ENCODE measurements at places on chromosomes 16 and 17.

GRCh38 chr17:73371285-73371684, 59.5 kb upstream of the CDC42EP4 start:
- no peak for DNase-seq

DNA sequence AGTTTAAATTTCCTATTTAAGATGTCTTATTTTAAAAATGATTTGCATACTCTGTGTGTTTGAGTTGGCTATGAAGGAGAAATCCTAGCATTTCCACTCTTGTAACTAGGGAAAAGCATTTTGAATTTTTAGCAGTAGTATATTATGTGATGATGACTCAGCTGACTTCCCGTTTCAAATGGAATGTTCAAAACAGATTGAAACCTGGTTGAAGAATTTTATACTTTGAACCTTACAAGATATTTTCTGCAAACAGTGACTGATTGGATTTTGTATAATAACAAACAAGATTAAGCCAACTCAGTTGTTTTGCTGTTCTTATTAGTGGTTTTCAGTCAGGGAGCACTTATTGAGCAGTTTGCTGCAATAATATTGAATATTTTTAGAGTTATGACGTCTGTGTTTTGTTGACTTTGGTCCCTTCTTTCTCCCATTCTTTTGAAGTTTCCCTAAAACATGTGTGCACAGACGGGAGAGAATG, 8.0 kb downstream of the TNRC6A start:
- no peak for DNase-seq

DNA sequence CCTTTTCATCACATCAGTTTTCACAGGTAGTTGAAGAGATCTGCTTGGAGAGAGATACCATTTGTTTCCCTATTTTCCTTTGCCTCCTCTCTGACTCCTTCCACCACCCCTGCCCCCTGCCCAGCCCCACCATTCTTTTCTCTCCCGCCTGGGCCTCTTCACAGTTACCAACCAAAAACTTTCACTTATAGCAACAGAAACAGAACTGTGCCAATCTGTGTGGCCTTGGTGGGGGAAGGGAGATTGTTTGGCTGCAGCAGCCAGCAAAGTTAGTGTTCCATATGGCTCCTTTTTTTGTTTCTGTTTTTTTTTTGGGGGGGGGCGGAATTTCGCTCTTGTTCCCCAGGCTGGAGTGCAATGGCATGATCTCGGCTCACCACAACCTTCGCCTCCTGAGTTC, 17.2 kb upstream of the ARL4D start:
- no peak for DNase-seq

DNA sequence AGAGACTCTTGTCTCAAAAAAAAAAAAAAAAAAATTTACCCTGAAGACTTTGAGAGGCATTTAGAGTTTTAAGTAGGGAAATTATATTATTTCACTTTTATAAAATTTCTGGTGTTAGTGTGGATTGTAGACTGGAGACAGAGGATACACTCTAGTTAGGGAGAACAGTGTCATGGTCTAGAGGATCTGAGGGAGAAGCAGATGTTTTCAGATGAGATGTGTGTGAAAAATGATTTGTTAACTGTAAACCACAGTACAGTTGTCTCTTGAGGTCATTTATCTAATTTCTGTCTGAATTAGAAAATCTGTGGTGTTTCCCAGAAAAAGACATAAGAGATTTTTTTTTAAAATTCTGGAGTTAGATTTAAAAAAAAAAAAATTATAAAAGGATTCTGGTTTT, 54.8 kb downstream of the NUP88 start:
- DNase-seq = no peak

DNA sequence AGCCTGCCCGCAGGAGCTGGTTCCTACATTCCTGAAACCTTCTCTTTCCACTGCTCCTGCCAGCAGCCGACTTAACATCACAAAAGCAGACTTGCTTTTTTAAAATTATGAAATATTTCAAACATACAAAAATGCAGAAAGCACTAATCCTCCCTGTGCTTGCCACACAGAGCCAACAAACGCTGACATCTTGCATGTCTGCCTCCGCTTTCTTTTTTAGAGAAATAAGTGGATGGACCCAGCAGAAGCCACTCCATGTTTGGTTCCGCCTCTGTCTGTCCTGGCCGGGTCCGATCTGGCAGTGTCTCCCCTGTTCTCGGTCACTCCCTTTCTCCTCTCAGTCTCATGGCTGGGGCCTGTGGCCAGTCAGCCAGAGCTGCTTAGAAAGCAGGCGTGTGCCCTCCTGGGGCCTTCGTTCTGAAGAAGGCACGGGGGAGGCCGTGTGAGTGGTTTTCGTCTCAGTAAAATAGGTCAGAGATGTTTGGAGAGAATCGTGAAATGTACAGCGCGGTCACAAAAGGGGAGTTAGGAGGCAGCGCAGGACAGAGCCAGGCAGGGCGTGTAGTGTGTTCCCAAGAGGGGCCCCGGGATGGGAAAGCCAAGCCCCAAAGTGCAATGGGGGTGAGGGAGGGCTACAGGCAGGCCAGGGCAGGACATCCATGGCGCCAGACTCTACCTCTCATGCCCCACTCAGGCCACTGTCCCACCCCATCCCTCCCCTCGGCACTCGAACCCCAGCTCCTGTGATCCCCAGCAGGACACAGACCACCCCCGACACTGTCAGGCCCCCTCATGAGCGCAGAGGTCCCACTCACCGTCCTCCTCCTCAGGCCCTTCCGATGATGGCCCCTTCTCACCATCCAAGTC, 23.2 kb downstream of the MXRA7 start:
- DNase-seq = no peak

GRCh38 chr17:1005361-1005946, 8.5 kb downstream of the TIMM22 start:
- DNase-seq = no peak

- no peak for DNase-seq
These were observed 48.4 kb downstream of the SOCS1 start for GRCh38 chr16:11207646-11208045.

DNA sequence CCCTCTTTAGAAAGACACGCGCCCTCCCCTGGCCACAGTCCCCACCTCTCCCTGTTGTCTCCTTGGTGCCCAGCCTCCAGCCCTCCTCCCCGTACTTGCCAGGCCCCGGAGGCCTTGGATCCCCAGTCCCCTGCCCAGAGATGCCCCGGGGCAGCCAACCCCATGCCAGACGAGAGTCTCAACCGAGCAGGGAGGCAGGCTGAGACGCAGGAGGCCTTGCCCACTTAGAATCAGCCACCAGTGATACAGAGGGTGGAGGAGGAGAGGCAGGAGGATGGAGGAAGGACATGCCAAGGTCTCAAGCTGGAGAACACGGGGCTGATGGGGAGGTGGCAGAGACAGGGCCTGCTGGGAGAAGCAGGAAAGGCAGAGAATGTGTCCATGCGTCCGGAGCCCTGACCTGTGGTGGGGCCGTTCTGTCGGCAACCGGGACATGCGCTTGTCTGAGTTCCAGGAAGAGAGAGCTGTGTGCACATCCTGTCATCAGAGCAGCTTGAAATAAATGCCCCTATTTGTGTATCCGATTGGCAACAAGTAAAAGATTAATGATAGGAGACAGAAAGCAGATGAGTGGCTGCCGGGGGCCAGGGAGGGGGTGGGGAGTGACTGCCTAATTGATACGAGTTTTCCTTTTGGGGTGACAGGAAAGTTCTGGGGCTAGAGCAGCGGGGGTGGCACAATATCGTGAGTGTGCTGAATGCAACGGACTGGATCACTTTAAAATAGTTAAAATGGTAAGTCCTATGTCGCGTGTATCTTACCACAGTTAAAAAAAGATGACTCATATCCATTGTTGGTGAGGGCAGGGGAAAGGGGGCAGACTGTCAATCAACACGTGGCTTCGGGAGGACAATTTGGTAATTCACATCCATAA, 44.7 kb upstream of the MEAK7 start:
- peak; percentile 74 for DNase-seq

GRCh38 chr17:3576970-3577369, 19.4 kb upstream of the TRPV3 start:
- DNase-seq = no peak

DNA sequence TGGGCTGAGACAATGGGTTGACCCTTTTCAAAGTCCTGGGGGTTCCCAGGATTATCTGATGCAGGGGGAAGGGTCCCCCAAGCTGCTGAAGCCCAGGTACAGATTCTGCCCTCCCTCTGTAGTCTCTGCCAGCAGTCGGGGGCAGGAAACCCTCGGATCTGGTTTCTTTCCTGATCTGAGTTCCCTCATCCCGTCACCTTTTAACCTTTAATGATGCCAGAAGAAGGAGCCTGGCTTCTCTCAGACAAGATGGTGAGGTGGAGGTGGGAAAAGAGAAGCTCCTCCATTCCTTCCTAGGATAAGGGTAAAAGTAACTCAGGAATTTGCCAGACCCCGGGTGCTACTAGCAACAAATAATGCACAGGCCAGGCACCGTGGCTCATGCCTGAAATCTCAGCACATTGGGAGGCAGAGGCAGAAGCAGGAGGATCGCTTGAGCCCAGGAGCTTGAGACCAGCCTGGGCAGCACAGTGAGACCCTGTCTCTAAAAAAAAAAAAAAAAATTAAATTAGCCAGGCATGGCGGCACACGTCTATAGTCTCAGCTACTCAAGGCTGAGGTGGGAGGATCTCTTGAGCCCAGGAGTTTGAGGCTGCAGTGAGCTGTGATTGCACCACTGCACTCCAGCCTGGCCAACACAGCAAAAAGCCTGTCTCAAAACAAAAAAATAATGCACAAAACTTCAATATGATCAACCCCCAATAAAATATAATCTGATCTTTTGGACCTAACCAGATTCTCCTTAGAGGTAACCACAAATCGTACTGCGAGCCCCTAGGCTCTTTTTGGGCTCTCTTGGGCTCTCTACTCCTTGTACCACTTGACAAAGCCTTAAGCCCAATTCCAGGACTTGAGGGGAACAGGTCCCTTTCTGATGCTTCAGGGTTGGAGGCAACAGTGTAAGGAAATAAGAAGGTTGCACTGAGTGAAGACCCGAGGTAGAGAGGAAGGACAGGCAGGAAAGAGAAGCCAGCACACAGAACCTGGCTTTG, 5.7 kb downstream of the CDC42EP4 start:
- DNase-seq = no peak

DNA sequence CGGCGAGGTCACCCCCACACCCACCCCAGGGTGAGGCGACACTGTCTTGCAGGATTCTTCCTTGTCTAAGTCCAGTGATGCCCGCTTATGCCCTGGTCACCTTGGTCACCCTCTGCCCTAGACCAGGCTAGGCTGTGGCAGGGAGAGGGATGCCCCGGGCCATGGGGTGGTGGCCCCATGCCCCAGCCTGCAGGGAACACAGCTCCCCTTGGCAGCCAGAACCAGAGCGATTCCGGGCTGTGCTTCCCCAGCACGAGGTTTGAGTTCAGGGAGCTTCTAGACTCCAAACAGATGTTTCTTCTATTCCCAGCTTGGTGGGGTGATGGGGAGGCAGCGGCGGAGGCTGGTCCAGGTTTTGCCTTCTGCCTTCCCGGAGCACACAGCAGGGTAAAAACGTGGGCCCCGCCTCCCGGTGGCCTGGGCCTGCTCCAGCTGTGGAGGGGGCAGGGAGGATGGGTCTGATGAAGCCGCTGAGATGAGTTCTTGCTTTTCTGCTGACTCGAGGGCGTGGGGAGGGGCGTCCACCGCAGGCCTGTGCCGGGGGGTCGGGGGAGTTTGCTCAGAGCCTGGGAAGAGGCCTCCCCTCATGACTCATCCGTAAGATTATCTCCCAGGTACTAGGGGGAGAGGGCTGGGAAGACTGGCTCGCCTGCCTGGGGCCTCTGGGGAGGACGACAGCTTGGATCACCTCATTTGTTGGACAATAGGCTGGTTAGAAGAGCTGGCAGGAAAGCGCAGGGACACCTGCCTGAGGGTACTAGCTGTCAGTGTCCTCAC, 15.4 kb downstream of the SMTNL2 start:
- DNase-seq = no peak

GRCh38 chr17:4165301-4166010, 22.5 kb downstream of the CYB5D2 start:
- no peak for DNase-seq

GRCh38 chr17:14452856-14453255, 152.0 kb downstream of the HS3ST3B1 start:
- no peak for DNase-seq

DNA sequence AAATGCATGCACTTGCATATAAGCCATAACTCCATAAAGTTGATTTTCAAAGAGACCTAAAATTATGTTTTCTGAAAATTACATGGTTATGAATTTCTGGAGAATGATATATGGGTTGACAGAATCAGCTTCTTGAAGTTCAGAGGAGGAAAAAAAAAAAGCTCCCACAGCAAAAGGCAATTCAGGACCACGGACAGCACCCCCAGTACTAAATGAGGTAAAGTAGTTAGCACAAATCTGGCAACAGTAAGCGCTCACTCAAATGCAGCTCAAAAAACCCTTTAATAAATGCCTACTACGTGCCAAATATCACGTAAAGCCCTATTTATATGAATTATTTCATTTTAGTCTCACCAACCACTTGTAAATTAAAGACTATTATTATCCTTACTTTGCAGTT, 135.2 kb downstream of the SHISA9 start:
- DNase-seq = no peak

GRCh38 chr16:54175169-54175551, 111.4 kb downstream of the IRX3 start:
- DNase-seq = no peak

GRCh38 chr16:50742576-50743200, 802 bp downstream of the CYLD start:
- peak; percentile 64 for DNase-seq

- no peak for DNase-seq
These were observed 31.8 kb upstream of the TMEM132E start for GRCh38 chr17:34547453-34548063.

DNA sequence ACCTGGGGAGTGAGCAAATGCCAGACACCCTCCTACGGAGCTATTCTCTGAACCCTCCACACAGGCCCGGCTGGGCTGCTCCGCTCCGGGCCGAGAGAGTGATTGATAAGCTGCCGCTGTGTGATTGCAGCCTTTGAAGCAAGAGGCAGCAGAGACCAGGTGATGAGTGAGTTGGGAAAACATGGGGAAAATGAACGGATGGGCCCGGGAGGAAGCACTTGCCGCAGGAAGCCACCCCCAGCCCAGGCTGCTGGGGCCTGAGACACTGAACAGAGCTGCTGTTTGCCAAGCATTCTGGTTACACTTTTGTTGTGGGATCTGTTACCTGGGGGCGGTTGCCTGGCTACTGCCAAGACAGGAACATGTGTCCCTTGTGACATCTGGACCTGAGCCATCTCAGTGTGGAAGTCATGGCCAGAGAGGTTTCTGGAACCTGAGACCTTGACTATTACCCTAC, 46.4 kb upstream of the KLHDC4 start:
- DNase-seq = no peak

- peak; percentile 46 for DNase-seq
These were observed 581 bp downstream of the PRKCA start for GRCh38 chr17:66302761-66303626.

GRCh38 chr16:65538976-65539375, 417.1 kb upstream of the CDH11 start:
- no peak for DNase-seq

- DNase-seq = peak; percentile 88
These were observed at the start of gene RND2 for GRCh38 chr17:43024407-43025289. Gene RND2, plus strand, starts transcription at chr17:43025231. Its CDS starts 117 bp downstream, at chr17:43025348.
